Activated effector memory CD4-positive, alpha-beta T cell treated with anti-CD3 and anti-CD28 coated beads, Interleukin-2, amount 50 U/mL, for 16 hours (primary cell): ENCODE measurements at places on chromosomes 7 and 10.
A peak's percentile ranks its signal among the peaks of the same experiment; 100 is the strongest.

DNA sequence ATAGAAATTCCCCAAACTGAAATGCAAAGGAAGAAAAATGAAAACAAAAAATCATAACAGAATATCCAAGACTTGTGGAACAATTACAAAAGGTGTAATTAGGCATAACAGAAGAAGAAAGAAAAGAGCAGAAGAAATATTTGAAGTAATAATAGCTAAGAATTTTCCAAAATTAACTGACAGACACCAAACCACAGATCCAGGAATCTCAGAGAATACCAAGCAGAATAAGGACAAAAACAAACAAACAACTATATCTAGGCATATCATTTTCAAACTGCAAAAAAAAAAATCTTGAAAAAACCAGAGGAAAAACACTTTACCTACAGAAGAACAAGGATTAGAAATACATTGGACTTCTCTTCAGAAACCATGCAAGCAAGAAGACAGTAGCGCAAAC is 25.5 kb downstream of the CFAP70 start:
- DNase-seq = no peak

GRCh38 chr10:95499482-95499989 is 61.6 kb downstream of the SORBS1 start:
- DNase-seq = no peak

GRCh38 chr7:2049782-2050510 is 182.8 kb downstream of the MAD1L1 start:
- DNase-seq = no peak

GRCh38 chr7:145797507-145797906 is 319.1 kb upstream of the CNTNAP2 start:
- no peak for DNase-seq

- DNase-seq = no peak
Observed at GRCh38 chr10:88537322-88537721, 45.8 kb downstream of the RNLS start.

DNA sequence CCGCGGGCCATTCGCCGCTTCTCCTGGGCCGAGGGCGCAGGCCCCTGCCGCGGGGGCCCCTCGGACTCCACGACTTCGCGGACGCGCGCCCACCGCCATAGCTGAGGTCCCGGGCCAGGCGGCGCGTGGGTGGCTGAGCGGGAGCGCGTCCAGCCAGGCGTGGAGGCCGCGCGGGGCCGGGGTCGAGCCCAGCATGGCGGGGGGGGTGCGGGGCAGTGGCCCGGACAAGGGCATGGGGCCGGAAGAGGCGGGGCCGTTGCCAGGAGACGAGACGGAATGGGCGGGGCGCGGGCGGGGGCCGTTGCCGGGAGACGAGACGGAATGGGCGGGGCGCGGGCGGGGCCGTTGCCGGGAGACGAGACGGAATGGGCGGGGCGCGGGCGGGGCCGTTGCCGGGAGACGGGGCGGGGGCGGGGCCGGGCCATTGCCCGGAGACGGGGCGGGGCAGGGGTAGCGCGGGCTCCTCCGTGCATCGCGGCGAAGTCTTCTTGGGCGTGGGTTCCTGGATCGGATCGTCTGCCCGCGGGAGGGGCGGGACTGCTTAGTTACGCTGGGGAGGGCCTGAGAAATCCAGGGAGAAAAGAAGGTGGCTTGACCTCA is 14.8 kb downstream of the ADAM8 start:
- peak; percentile 93 for DNase-seq

DNA sequence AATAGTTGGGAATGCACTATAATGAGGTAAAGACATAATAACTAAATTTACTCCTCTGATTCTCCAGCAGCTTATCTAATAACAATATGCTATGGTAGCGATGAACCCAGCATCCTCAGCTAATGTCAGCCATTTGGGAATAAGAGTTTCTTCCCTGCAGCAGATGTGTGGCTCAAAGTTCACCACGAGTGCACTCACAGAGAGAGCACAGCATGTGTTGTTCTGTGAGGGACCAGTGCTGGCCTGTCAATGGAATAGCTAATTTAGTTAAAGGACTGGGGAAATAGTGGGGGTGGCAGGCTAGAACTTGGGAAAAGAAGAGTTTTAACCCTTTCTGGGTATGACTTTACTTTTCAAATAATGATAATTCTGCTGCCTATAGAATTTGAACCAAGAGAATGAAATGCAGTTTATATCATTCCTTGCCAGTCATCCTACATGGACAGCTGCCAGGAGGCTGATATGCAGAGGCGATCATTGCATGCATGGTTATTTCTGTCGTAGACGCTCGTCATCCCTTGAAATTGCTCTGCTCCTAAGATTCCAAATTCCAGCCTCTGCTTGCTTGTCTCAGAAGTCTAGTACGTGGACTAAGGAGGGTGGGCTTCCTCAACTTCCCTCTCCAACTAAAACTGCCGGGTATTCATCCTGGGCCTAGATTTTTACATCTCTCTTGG is 355.6 kb downstream of the RNLS start:
- DNase-seq = no peak

DNA sequence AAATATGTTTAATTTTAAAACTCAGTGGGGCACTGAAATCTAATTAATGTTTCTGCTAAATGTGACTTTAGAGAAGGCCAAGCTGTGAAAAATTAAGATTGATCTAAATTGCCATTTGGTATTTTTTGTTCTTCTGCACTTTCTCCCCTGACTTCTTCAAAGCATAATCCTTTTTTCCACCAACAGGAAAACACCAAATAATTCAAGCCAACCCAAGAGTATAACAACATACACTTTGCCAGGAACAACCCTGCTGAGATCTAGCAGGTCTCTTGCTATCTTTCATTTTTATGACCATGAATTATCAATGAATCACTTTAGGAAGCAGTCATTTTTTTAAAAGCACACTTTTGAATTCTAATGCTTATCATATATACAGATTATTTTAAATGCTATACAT is 100.1 kb downstream of the USP6NL start:
- no peak for DNase-seq

DNA sequence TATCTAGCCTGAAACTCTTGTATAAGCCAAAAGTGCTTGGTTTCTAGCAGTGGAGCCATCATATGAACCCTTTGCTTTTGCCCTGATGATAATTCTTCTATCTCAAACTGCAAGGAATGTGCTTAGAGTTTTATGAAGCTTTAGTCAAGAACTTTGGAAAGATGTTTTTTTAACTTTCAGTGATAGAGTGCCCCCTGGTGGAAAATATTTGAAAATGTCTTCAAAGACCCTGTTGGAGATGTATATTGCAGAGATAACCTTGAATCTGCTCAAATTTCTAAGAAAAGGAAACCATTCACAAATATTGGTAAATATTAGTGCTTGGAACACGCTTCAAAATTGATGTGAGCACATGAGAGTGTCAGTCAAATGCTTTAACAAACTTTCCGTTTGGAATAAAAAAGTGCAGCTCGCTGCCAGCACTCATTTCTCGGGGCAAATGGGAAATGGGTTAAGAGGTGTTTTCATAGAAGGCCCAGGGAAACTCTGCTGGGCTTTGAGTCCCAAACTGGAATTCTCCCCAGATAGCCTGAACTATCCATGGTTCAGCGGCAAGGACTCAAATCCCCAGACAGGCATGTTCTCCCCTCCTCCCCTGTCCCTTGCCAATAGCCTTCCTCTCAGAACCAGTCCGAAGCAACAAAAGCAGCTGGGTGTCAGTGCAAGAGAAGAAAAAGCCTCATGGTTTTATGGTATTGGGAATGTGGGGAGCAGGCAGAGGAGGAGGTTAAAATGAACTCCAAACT is 129.3 kb downstream of the MYOF start:
- DNase-seq = no peak

GRCh38 chr7:55156919-55157763 is 138.3 kb downstream of the EGFR start:
- DNase-seq = no peak

DNA sequence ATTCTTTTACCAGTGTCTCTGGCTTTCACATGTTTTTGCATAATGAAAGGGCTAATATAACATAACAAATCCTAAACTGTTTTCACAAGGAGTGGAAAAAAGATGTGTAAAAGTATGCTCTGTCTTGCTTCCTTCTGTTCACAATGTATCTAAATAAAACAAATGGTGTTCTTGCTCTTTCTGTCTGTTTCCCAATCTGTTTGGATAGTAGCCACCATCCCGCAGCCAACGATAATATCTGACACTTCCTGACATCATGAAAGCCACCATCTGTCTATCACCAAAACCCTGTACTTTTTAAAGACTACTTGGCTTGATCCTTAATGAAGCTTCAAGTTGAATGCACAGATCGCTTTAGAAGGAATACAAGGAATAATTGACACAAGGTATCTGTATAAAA is 246.2 kb downstream of the ETV1 start:
- no peak for DNase-seq

GRCh38 chr7:90856351-90857070 is 260.4 kb downstream of the CDK14 start:
- DNase-seq = no peak

DNA sequence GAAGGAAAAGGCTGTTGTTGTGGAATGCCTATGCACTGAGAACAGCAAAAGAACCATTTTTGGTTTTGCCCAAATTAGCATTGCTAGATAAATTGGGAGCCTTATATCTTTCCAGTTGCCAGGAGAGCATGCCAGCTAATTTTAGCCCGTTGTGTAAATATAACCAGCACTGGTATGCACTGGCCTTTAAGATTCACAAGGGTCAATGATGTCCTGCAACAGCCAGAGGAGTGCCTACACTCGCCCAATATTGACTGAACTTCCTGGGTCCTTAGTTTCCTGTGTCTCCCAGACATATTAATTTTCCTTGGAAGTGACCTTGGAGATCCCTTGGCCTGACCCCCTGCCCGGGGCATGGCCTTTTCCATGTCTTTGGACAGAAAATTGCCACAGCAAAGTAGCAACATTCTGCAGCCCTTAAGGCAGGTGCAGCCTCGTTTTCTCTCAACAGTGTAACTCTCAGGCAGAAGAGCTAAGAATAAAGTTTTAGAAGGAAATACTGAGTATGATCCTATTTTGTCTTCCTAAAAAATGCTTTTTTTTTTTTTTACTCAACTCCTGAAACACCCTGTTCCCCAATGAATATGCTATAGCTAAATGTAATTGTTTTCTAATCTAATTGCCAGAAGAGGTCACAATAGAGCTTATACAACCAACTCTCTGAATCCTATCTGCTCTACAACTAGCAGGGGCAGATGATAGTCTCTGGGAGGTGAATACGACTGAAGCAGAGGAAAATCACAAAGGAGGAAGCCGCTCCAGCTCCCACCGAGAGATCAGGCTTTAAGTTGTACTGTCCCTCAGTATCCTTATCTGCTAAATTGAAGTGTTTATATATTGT is 131.9 kb upstream of the PCGF5 start:
- no peak for DNase-seq

DNA sequence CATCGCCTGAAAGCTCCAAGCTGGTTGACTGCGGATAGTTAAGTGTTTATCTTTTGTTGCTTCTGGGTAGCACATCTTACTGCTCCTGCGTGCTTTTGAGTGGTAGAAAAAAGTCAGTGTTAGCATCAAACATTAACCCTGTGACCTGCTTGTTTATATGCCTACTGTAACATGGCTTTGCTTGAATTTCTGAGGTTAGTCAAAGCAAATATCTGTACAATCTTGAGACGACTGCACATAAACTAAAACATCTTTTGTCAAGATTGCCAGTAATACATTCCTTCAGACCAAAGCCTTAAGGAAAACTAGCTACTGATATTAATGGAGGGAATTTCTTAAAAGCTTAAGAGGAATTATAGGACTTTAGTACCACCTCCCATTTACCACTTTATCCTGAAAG is 163.7 kb downstream of the BAMBI start:
- no peak for DNase-seq

DNA sequence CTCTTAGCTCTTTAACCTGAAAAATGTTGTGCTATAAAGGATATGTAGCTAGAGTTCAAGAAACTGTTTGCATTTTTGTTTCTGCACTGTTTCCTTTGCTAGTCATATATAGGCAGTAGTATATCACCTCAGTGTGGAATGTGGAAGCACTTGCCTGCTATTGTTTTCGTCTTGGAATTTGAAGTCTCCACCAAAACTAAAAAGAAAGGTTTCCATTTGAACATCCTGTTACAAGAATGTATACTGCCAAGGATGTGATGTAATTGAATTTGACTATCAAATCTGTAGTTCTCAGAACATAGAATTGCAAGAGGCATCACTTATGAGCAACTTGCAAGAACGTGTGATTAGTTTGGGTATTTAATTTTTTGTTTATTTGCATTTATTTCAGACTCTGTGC is 51.1 kb upstream of the MEOX2 start:
- no peak for DNase-seq

DNA sequence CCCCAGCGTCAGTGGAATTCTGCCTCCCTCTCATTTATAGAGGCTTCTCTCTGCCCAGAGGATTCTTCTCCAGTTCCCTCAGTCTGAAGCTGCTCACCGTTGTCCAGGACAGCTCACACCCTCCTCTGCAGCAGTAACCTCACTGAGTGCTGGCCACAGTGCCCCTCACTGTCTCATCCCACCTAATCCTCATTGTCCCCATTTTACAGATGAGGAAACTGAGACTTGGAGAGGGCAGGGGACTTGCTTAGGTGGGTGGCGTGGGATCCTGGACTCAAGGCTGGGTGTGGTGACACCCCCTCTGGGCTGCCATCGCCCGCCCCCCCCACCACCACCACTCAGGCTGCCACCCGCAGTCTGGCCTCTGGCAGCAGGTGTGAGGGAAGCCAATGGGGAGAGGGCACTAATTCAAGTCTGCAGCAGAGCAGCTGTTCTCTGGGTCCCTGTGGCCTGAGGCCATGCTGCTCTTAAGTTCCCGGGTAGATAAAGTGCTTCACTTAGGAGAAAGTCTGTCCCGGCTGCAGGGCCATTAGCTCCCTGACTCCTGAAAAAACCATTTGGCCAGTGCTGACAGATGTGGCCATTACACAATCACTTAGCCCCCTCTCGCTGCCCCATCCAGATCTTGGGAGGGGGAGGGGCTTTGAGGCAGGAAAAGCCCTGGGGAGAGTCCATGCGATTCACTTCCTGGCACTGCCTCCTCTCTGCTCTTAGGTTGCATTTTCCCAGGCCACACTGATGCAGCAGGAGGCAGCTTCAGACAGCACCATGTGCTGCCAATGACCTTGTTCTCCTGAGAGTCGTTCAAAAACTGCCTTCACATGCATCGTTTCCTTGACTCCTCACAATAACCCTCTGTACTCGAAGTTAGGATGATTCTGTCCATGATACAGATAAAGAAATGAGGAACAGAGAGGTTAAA is 36.3 kb downstream of the DRGX start:
- no peak for DNase-seq

GRCh38 chr10:124125305-124126116 is 32.1 kb upstream of the CHST15 start:
- DNase-seq = no peak

DNA sequence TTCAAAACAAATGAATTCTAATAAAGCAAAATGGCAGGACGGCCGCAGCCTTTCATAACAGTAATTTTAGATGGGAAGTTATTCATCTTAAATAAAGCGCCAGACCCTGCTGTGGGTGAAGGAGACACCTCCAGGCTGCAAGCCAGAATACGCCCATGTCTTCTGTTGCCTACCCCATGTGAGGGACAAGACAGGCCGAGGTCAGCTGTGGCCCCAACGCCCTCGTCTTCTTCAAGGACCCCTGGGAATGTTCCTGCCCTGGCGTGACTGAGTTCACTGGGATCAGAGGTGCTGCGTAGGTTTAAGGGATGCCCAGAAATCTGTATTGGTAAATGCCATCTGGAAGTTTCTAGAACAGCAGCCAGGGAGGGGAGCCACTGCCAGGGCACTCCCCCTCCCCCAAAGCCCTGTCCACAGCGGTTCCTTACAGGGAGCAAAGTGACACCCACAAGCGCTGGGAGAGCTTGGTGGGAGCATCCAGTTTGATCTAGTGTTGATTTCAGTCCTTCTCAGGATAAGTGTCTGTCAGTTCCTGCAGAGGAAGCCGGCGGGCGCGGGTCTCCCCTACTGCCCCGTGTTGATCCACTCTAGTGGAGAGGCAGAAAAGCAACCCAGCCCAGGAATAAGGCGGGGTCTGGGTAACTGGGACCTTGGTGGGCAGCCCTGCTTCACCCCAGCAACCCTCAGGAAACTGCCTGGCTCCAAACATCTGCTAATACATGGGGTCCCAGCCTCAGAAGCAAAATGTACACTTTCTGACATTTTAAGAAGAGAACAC is 20.6 kb downstream of the PAPOLB start:
- DNase-seq = no peak
